Stimulated activated CD4-positive, alpha-beta T cell treated with anti-CD3 and anti-CD28 coated beads, Interleukin-15, amount 100 ng/mL, for 24 hours (primary cell): ENCODE measurements at places on chromosomes 2 and 18.

- DNase-seq, result no peak
Measured at GRCh38 chr2:54803783-54804751, 80.6 kb downstream of the EML6 start.

- DNase-seq, result no peak
Measured at GRCh38 chr2:102792568-102793208, 30.9 kb downstream of the TMEM182 start.

- no peak for DNase-seq
Measured at GRCh38 chr2:69291721-69292120, 95.3 kb downstream of the GFPT1 start.

- no peak for DNase-seq
Measured at GRCh38 chr18:61651880-61652268, 240.9 kb downstream of the RNF152 start.

GRCh38 chr2:28094739-28095138, 204.2 kb downstream of the BABAM2 start:
- no peak for DNase-seq

- DNase-seq, result no peak
Measured at GRCh38 chr2:28268386-28268785, 124.3 kb upstream of the FOSL2 start.

- no peak for DNase-seq
Measured at GRCh38 chr2:46350029-46350689, 53.0 kb downstream of the EPAS1 start.

GRCh38 chr2:212154477-212154878, 384.1 kb downstream of the ERBB4 start:
- DNase-seq, result no peak

GRCh38 chr2:120773186-120773800, 37.6 kb downstream of the GLI2 start:
- DNase-seq, result no peak

- no peak for DNase-seq
Measured at GRCh38 chr2:12623051-12623450, 93.7 kb upstream of the TRIB2 start.

- DNase-seq, result no peak
Measured at GRCh38 chr18:6537475-6537874, 122.8 kb upstream of the L3MBTL4 start.

DNA sequence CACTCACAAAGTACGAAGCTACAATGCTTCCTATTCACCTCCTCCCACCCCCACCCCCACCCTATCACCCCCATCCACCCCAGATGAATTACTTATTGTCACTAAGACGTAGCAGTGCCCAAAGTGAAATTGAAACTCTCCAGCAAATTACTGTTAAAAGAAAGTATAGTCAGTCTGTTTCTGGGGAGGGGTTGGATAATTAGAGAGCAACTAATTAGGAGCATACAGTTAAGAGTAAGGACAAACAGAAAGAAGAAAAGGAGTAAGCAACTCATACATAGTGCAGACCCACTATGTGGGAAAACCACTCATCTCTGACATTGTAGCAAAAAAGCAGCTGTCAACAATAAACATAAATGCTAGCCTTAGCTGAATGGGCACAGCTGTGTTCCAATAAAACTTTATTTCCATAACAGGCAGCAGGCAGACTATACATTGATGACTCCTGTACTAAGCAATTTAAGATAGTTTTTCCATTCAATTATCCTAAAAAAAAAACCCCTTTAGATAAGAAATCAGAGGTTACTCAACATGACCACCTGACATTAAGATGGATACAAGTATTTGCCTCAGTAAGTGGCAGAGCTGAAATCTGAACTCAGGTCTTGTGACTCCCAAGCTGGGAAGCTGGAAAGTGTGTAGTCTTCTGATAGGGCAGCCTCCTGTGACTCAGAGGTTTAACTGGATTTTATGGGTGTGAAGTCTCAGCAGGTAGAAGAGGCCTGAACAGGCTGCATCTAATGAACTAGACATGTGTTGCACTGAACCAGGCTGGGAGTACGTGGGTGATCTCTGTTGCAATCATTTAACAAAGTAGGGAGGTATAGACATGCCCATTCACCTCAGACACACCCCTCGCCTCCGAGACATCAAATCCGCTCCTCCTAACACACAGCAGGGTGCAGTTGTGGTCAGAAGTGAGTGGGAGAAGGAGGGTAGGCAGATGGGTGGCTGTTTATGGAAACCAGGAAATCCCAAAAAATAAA, 171.8 kb upstream of the KLF7 start:
- peak; percentile 34 for DNase-seq

DNA sequence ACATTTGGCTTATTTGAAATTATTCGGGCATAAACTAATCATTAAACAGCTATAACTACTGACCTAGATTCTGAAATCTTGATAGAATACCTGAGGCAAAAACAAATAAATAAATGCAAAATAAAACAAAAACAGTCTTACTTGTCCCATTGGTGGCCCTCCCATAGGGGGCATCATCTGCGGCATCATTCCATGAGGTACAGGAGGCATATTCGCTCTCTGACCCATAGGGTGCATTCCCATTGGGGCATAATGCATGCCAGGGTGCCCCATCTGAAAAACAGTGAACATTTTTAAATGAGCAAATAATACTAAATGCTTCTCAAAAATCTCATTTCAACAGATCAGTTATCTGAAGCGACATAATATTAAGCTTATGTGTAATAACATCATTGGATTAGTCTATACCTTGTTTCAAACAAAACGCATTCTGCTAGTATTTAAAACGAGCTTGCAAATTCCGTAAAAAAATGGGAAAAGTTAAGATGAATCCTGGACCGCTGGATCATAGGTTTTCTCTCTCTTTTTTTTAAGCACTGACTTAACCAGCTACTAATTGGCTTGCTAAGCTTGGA, 1.3 kb downstream of the PRPF40A start:
- peak; percentile 51 for DNase-seq

- DNase-seq, result no peak
Measured at GRCh38 chr2:105141099-105141614, 100.4 kb upstream of the GPR45 start.

DNA sequence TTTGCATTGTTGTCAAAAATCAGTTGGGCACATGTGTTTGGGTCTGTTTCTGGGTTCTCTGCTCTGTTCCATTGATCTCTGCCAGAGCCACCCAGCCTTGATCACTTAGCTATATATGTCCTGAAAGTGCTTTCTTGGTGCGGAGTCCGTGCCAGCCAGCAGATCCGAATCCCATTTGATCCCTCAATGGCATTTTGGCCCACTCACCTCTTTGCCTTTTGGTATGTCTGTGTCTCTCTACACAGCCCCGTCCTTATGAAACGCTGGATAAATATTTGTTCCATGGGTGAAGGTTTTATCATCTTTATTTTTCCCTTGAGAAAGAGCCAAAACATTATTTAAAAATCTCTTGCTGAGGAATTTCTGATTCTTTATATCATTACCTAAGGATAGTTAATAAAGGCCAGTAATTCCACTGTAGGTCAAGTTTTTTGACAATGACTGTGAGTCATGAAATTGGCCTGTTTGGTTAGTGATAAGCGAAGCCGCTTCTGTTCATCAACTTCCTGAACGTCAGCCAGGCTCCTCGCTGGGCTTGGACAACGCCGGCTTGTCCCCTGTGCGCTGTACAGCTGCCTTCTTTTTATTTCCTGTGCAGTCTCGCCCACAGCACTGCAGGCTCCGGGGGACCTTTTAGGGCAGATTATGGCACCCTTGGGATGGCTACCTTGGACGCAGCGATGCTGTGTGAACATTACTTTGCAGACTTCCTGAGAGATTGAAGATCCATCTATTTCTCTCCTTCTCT, 24.9 kb downstream of the MTCL1 start:
- no peak for DNase-seq

DNA sequence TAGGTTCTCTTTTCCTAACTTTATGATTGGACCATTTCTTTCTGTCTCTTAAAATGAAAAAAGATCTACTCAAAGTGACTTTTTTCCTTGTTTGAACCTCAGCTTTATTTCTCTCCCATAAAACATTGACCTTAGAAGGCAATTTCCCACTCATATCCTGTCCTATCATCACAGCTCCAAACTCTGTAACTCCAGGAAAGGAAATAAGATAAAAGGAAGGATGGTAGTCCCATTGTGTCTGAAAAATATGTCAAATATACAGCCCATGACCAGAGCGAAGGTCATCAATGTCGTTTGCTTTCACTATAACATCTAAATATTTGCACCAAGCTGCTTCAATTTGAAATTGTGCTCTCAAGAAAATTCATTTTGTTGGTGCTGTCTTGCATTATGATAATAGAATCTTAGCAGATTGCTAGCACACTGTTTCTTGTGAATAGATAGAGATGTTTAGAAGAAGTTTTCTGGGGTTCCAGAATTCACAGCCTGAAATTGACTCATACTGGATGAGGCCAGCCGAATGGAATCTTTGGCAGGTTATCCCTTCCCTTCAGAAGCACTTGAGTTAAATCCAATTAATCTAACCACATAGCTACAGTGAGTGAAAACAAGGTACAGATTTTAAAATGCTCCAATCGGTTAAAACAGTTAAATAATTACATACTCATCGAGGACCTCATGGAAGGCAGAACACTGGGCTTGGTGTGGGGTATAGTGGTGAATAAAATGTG, 95.1 kb downstream of the CRIM1 start:
- DNase-seq, result no peak

DNA sequence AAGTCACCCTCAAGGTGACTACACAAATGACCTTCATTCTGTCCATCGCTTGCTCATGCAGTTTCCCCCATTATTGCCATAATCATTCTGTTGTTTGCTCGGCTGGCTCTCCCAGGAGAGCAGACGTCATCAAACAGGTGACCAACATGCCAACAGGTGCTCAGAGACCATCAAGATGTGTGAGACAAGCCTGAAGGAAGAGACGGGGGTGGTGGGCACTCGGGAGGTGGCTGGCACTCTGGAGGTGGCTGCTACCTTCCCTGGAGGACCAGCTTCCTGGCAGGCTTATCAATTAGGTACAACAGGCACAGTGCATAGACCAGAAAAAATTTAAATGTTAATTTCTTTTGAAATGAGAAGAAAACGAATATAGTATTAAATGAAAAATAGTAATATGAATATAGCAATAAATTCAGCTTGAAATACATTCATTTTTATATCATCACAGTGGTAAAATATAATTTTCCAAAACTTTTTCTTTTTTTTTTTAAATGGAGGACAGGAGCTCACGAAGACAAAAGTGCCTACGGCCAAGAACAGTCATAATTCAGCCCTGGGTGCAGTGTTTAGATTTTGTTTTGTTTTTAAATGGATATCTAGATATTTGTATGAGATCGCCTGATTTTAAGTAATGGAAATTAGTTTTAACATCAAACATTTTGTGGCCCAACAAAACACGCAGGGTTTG, 16.9 kb upstream of the HAAO start:
- no peak for DNase-seq
